ENCODE measurements at places on chromosomes 5 and 9. TPM values are rescaled to one million over a fixed set of nuclear protein-coding genes. Genes with fewer than 3 reads are reported as not detected.

Gene BAAT
- not detected for total RNA-seq

Gene PFN3
- not detected for total RNA-seq

Gene CAMK2A
- not detected for total RNA-seq

Gene RASGEF1C
- not detected for total RNA-seq

Gene IFNA2
- not detected for total RNA-seq
